ENCODE measurements at places on chromosomes 13 and 19. TPM values are rescaled to one million over a fixed set of nuclear protein-coding genes. Genes with fewer than 3 reads are reported as not detected.

DNA sequence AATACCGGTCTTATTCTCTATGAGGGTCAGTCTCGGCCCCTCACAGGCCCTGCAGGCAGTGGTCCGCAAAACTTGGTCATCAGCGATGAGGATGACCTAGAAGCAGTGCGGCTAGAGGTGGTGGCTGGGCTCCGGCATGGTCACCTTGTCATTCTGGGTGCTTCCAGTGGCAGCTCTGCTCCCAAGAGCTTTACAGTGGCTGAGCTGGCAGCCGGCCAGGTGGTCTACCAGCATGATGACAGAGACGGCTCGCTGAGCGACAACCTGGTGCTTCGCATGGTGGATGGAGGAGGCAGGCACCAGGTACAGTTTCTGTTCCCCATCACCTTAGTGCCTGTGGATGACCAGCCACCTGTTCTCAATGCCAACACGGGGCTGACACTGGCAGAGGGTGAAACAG lies 1.8 kb downstream of the FREM2 start:
- no peak for DNase-seq

DNA sequence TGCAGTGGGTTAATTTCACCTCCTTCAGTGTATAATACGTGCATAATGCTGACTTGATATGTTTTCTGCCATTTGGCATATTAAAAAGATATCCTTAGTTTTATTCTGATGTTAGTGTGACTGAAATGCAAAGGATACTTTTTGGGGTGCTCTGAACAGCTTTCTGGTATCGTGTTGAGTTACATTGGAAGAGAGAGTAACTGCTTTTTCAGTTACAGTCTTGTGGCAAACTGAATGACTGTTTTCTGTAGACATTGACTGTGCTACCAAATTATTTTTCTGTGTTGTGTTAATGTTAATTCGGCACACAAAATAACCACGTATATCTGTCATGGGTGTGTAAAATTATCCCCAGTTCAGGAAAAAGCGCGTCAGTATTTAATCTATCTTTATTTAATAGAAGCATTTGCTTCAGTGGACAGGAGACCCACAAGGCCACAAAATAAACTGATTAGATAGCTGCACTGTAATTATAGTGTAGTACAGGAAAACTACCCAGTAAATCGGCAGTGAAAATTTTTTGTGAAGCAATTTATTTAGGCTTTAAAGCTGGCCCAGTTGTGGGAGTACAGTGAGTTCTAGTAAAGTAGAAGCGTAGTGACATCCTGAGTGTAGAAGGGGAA lies 2.5 kb downstream of the URI1 start:
- DNase-seq = no peak

- DNase-seq = no peak
Measured at GRCh38 chr19:40383668-40384248, 6.2 kb downstream of the HIPK4 start.

- DNase-seq = peak; percentile 96
Measured at GRCh38 chr19:48511800-48512503, at the start of gene LMTK3. LMTK3 (minus strand) TSS chr19:48511835; CDS start chr19:48511576, 259 bp downstream.

Gene CGB5
- total RNA-seq = not detected

DNA sequence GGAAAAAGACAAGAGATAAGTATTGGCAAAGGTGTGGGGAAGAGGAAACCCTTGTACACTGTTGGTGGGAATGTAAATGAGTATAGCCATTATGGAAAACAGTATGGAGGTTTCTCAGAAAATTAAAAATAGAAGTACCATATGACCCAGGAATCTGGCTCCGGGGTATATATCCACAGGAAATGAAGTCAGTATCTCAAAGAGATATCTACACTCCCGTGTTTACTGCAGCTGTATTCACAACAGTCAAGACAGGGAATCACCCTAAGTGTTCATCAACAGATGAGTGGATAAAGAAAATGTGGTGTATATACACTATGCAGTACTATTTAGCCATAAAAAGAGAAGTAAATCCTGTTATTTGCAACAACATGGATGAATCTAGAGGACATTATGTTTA lies 13.5 kb downstream of the KCTD12 start:
- no peak for DNase-seq

DNA sequence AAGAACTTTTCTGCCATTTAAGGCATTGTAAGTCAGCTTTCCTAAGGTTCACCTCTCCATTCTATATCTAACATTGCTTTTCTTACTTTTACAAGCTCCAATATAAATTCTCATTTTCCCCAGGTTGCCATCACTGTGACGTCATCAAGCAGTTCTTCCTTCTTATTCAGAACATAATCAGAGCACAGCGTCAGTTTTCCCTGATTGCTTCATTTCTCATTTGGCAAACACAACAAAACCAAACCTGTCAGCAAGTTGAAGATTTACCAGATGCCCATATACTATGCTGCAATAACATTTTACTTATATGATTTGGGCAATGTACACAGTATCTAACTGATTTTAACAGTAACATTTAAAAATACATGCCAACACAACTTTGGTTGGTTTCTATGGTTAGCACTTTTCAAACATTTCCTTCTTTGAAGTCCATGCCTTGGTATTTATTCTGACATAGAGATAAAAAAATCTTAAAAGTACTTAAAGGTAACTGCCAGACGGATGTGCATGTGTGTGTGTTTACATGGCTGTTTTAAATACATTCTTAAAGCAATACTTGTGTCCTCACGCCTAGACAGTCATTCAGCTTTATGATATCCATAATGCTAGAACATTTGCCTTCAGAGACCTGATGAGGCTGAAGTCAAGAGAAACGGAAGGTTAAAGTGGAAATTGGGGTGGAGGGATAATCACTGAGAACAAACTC lies 264.0 kb downstream of the KLF12 start:
- no peak for DNase-seq

- peak; percentile 12 for DNase-seq
Measured at GRCh38 chr19:4930664-4931063, 21.4 kb downstream of the UHRF1 start.

DNA sequence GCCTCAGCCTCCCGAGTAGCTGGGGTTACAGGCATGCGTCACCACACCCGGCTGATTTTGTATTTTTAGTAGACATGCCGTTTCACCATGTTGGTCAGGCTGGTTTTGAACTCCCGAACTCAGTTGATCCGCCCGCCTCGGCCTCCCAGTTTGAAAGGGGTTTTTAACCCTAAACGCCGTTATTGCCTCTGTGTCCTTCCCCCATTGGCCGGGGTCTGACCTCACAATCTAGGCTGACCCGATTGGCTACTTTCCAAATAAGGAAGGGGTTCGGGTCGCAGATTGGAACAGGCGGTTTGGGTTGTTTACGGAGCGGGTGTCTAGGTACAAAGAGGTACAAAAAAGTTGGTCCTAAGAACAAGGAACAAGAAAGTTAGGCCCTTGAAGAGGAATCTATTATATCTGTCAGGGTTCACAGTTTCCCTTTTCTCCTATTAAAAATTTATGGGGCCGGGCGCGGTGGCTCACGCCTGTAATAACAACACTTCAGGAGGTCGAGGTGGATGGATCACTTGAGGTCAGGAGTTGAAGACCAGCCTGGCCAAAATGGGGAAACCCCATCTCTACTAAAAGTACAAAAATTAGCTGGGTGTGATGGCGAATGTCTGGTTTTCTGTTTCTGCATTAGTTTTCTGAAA lies 1.0 kb downstream of the ZNF253 start:
- no peak for DNase-seq

Gene CACNG6
- under 0.01 TPM for total RNA-seq

- DNase-seq = peak; percentile 85
Measured at GRCh38 chr13:113209336-113209758, at the start of gene CUL4A. CUL4A (plus strand) TSS chr13:113209613; CDS start chr13:113209628, 15 bp downstream.

Gene SYNE4
- total RNA-seq = not detected

DNA sequence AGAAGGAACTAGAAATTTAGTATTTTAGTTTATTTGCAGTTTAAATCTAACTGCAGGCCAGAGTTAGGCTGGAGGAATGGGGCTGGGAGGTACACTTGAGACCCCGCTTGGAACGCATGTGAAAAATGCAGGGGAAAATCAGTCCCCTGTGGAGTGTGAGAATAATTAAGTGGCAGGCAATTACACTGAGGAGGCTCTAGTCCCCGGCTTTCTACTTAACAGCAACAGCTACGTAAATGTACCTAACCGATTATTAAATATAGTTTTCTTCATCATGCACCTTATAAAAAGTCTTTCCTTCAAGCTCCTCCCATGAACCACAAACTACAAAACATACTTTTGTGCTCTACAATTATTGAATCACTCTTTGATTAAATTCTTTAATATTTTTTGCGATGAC lies 804 bp downstream of the ZNF708 start:
- no peak for DNase-seq

Gene ZNF470
- 15.1 TPM for total RNA-seq

All from frontal cortex (tissue), 4 donors.